H7 (cell line): ENCODE measurements at places on chromosomes 2 and 18. TPM values are rescaled to one million over a fixed set of nuclear protein-coding genes. Genes with fewer than 3 reads are reported as not detected.

Gene SP5
- 7.0 and 10.1 TPM in 2 replicates for total RNA-seq

Gene HAAO
- total RNA-seq = 5.9 and 6.5 TPM in 2 replicates

Gene GPBAR1
- 0.11 TPM in 1 of 2 replicates, not detected in the other for total RNA-seq

Gene MYL1
- not detected in 2 replicates for total RNA-seq

Gene EN1
- total RNA-seq = not detected in 2 replicates

Gene SH3RF3
- total RNA-seq = 0.80 and 1.0 TPM in 2 replicates

Gene SNORC
- 1.6 and 5.2 TPM in 2 replicates for total RNA-seq

Gene APOB
- total RNA-seq = 0.07 and 0.17 TPM in 2 replicates

Gene DOK6
- total RNA-seq = 0.45 and 2.5 TPM in 2 replicates

Gene AUP1
- 99.5 and 105 TPM in 2 replicates for total RNA-seq

Gene HJURP
- 61.6 and 84.5 TPM in 2 replicates for total RNA-seq

Gene LRATD1
- total RNA-seq = 1.1 and 1.3 TPM in 2 replicates

Gene POTEC
- not detected in 2 replicates for total RNA-seq

Gene DNAH6
- 0.04 and 0.10 TPM in 2 replicates for total RNA-seq

Gene ZNF519
- 8.3 and 9.5 TPM in 2 replicates for total RNA-seq

Gene RTKN
- total RNA-seq = 93.4 and 107 TPM in 2 replicates

Gene AQP12A
- not detected in 2 replicates for total RNA-seq

Gene NOSTRIN
- not detected in 2 replicates for total RNA-seq

Gene SERPINB13
- total RNA-seq = not detected in 2 replicates

Gene FTCDNL1
- 0.59 and 0.96 TPM in 2 replicates for total RNA-seq

Gene DLX2
- not detected in 2 replicates for total RNA-seq

Gene EFR3B
- total RNA-seq = 3.3 and 3.4 TPM in 2 replicates

Gene BCL2
- total RNA-seq = 0.81 and 1.8 TPM in 2 replicates
